DMS153 (cell line): ENCODE measurements at places on chromosomes 7 and 10.

DNA sequence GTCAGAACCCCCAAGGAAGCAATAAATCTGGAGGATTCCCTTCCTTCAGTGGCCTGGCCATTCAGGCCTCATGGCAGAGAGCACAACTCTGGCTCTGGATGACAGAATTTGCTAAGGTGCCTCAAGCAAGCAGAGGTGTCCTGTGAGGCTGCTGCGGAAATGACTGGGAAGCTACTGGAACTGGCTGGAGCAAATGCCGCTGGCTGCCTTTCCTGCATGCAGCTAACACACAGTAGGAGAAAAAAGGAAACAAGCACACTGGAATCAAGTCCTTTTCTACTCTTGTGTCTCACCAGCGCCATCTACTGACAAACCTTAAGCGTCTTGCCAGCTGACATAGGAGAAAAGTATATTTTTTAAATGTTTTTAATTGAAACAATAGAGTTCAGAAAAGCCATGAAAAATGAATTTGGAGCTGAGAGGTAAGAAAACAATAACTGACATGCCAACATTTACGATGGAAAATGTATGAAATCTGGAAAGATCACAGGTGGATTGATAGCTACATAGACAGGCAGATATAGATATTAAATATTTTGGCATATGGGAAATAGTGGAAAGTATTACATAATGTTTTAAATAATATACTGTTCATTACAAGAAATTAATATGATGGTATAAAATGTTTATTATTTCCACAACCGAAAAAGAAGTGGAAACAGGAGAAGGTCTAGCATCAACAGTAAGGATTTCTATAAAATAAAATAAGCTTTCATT is 951.6 kb downstream of the ANKRD7 start:
- DNase-seq: peak; percentile 62

- peak; percentile 10 for DNase-seq
Observed at GRCh38 chr7:1993776-1994740, 238.7 kb downstream of the MAD1L1 start.

- DNase-seq: no peak
Observed at GRCh38 chr7:26912338-26912737, 47.9 kb upstream of the SKAP2 start.

- no peak for DNase-seq
Observed at GRCh38 chr7:147659036-147659995, 931.2 kb upstream of the C7orf33 start.

GRCh38 chr10:121092720-121093095 is 241.5 kb downstream of the WDR11 start:
- no peak for DNase-seq

DNA sequence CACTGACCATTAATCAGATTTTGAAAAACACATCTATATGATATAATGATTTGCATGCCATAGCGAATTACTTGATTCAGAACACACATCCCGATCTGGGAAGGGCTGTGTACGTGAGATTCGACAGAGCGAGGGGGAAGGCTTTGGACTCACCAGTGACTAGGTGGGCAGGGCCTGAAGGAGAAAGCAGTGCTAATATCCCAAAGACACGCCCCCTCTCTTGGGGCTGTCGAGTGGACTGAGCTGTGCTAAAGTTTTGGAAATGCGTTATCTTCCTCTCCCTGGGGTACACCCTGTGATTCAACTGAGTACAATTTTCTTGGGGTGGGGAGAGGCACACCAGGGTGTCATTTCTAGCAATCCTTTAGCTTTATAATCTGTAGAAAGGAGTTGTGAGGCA is 1.8 kb downstream of the LRRC17 start:
- DNase-seq: no peak

DNA sequence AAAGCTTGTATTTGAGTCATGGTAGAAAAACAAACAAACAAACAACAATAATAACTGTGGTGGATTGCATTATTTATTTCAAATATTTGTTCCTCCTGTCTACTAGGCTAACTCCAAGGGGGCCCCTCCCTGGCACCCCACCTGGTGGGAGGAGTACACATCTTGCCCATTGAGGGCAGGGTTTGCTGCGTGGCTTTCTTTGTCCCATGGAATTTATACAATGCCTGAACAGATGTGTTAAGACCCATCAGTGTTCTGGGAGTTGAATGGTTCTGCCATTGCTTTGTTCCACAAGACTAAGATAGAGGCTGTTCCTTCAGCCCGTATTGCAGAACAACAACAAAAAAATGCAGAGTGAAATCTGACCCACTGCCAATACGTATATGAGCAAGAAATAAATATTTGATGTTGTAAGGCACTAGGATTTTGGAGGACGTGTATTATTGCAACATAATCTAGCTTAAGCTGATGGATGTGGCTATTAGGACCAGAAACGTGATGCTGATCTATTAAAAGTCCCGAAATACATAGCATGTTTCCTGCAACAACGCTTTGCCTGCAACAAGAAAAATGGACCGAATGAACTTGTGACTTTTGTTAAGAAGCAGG is 119.1 kb upstream of the JCAD start:
- DNase-seq: no peak

GRCh38 chr7:55509322-55509721 is 63.0 kb downstream of the VOPP1 start:
- no peak for DNase-seq

GRCh38 chr10:63671317-63671937 is 150.2 kb downstream of the REEP3 start:
- peak; percentile 24 for DNase-seq

GRCh38 chr10:29482591-29483431 is 152.0 kb downstream of the SVIL start:
- DNase-seq: no peak

DNA sequence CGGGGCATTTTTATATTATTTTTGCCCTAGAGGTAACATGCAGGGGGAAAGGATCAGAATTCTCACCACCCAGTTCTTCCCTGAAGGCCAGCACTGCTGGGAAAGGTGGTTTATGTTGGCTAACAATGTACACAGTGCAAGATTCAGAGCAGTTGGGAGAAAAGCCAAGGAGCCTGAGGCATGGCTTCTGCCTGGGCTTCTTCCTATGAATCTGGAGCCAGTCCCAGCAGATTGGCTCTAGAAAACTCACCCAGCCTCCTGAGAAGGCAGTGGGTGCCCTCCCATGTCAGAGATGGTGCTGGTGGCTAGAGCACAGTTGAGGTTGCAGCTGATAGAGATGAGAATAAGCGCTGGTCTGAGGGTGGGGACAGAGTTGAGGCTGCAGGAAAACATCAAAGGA is 44.7 kb upstream of the GPR26 start:
- DNase-seq: no peak

- no peak for DNase-seq
Observed at GRCh38 chr7:112143136-112143535, 63.1 kb downstream of the DOCK4 start.

DNA sequence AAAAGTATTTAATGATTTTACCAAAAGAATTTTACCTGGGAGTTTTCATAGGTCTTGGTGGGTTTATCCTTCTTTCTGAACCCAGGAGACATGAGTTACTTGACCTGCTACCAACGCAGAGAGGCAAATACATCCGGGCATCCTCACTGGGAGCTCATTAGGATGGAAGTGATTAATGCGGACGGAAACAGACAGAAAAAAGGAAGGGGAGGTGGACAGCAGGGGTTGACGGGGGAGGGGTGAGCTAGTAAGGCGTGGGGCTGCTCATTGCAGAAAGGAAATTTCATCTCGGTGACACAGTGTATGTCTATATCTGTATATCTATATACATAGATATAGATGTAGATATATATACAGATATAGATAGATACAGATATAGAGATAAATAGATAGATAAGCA is 408.2 kb upstream of the ADARB2 start:
- DNase-seq: no peak

DNA sequence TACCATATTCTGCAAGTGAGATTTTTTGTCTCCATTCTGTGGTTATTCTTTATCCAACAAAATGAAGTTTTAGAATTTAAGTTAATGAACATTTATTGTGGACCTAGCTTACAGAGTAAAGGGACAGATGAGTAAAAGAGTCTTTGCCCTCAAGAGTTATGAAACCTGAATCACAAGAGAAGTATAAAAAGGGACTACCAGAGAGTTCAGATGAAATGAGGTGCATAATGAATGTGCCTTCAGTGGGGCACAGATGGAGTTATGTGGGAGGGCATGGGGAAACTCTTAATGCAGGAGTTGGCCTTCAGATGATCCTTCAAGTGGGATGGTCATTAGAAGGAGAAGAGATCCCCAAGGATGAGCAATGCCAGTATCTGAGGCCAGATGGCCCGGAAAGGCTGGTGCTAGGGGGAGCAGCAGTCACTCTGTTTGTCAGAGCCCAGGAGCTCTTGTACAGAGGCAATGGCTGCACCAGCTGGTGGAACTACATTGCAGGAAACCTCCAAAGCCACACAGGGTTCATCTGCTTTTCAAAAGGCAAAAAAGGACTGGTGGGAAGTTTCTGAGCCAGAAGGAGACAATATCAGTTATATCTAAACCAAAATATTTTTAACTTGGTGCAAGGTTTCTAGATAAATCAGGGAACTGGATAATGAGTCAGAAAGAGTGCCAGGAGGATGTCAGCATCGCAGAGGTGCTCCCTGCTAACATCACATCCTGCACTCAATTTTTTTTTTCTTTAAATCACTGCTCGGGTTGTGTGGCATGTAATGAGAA is 162.0 kb downstream of the KLF6 start:
- no peak for DNase-seq

GRCh38 chr10:44008270-44008916 is 359.7 kb upstream of the ZNF32 start:
- DNase-seq: no peak

DNA sequence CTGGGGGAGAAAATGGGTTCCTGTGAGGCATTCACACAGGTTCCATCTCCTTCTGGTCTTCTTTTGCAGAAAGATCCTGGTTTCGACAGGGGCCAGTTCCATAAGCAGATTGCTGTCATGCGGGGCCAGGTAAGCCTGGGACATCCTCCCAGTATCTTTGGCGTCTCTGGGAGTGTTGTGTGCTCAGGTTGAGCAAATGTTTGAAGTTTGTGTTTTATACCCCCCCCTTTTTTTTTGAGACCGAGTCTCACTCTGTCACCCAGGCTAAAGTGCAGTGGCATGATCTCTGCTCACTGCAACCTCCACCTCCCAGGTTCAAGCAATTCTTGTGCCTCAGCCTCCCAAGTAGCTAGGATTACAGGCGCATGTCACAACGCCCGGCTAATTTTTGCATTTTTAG is 20.0 kb downstream of the AVPI1 start:
- no peak for DNase-seq

DNA sequence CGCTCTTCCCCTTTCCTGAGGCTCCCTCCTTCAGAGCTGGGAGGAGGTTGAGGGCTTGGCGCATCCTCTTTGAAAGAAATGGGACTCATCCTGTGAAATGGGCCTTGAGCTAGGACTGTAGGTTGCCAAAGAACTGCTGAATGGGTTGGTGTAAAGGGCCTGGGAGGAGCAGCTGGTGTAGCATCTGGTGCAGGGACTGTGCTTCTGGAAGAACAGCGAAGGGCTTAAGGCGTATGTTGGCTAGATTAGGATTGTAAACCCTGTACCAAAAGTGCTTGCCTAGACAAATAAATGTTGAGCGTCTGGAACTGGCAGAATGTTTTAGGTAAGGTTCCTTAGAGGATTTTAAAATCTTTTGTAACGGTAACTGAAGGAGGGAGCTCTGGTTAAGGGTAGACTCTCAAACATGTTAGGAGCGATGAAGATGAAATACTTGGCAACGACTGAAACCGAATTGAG is 563 bp downstream of the STAM start:
- DNase-seq: no peak

DNA sequence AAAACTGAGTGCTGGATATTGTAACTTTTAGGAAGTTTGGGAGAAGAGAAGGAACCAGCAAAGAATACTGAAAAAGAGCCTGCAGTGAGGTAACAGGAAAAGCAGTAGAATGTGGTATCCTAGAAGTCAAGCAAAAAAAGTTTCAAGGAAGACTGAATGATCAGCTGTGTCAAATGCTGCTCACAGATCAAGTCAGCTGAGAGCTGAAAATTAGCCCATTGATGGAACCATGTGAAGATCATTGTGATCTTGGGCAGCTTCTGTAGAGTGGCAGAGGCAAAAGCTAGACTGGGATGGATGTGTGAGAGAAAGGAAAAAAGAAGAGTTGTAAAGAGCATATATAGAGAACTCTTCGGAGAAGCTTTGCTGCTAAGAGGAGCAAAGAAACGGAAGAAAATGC is 315.4 kb upstream of the BMPER start:
- DNase-seq: no peak

GRCh38 chr7:57403601-57404342 is 46.2 kb upstream of the ZNF716 start:
- DNase-seq: no peak

DNA sequence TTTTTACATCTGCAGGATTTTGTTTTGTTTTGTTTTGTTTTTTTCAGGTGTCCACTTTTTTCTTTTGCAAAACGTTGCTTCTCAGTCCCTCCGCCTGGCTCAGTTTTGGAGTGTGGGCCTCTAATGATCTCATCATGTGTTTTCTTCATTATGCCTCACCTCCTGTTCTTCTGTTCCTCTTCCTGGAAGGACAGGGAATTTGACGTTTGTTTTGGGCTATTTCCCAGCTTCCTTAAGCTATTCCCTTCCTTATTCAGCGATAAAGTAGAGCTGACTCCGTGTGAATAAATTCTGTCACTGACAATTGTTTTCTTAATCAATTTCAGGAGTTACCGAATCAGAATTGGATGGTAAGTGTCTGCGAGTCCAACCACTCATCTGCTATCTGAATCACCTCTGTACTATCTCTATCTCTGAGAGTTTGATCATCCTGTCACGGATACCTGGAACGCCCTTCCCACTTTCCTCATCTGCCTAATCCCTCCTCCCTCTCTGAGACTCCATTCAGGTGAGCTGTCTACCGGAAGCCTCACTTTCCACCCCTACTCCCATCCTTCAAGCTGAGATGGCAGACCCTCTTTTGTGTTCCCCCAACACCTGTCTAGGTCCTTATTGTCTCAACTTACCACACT is 218.4 kb downstream of the GATA3 start:
- no peak for DNase-seq

DNA sequence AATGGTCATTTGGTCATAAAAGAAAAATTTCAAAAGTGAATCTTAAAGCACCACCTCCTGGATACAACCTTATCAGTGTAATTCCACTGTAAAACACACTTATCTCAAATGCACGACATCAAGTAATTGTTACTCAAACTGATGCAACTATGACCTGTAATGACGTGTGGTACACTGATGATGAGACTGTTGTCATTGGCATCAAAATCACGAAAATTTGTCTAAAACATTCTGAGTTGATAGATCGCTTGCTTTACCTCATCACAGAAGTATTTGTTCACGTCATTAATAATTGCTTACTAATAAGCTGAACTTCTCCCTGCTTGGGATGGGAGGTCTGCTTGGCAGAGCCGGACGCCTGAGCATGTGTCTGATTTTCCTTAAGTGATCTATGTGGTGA is 221.8 kb upstream of the KLF6 start:
- no peak for DNase-seq

DNA sequence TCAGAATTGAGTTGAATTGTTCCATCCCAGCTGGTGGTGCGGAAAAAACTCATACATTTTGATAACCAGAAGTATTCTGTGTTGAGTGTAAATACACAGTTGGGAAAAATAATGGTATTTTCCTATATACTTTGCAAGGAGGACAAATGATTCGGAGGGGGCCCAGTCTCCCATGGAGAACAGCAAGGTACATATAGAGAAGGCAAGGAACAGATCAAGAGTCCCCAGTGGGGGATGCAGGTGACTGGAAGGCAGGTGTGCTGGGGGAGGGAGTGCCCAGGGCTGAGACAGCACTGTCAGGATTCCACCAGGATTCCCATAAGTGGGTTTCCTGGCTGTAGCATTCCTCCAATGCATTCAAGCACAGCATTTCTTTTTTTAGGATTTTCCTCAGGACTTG is 10.8 kb upstream of the ADCY1 start:
- DNase-seq: no peak
